Dorsolateral prefrontal cortex (tissue), 122 donors: ENCODE measurements at places on chromosomes 13 and 19.

GRCh38 chr13:62357887-62358645 lies 942.4 kb upstream of the PCDH20 start:
- no peak for DNase-seq

DNA sequence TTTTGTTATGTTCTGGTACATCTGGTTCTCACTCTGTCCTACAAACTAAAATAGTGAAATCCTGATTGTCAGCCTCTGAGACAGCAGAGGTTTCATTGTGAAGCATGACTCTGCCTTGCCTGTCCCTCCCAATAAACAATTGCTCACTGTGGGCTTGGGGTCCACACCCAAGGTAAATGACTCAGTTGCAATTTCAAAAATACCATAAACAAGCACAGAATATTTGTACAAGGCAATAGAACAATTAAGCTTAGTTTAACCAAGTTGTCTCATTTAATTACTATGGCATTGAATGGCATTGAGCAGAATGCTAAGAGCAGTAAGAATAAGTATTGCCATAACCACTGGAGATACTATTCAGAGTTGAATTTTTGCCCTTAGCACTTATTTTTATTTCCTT lies 353.6 kb downstream of the SPRY2 start:
- no peak for DNase-seq

DNA sequence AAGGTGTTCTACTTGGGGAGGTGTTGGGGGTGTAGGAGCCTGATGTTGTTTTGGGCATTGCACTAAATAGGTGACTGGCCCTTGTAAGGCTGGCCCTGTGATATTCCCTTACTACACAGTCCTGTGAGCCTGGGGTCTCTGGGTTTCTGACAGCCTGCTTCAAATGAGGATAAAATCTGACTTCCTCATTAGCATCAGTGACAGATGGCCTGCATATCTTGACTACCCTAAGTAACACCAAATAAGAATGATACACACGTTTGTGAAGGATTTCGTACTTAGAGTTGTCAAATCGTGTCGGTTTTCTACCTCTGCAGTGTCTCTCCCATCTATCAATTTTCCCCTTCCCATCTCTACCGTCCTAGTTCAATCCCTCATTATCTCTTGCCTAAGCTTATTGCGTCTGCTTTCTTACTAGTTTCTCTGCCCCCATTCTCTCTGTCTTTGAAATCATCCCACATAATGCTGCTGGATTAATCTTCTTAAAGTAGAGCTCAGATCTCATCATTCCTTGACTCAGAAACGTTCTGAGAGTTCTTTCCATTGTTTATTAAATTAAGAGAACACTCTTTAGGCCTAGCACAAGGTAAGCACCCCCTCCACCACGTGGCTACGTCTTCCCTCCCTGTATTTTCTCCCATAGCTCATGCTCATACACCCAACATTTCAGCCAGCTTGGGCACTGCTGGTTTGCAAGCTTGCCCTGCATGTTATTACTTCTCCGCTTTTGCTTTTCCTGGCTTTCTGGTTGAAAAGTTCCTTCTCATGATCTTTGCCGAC lies 26.2 kb upstream of the CNMD start:
- DNase-seq, result no peak

DNA sequence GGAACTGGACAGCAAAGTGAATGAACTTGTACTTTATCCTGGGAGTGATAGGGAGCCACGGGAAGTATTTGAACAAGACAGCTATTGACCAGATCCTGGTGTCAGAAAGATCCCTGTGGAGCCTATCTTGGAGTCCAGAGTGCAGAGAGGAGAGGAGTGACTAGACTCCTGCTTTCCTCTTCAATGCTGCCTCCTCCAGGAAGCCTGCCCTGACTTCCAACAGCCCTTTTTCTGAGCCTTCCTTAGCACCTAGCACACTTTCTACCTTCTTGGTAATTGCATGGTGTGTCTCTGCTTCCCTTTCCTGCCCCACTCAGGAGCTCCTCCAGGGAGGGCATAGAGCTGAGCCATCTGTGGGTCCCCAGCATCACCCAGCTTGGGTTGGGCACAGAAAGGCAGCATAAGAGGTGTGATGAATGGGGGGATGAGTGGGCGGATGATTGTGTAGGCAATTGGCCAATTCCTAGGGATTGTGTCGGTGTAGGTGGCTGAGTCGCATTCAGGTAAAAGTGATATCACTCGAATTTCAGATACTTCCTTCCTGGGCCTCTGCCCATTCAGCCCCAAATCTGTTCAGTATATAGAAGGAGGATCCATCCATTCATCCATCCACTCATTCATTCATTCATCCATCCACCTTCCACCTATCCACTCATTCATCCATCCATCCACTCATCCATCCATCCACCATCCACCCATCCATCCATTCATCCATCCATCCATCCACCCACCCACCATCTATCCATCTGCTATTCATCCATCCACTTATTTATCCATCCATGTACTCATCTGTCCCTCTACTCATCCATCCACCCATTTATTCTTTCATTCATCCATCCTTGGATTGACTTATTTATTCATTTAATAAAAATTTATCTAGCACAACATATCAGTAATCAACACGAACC lies 26.9 kb downstream of the CYP4F22 start:
- DNase-seq, result no peak

DNA sequence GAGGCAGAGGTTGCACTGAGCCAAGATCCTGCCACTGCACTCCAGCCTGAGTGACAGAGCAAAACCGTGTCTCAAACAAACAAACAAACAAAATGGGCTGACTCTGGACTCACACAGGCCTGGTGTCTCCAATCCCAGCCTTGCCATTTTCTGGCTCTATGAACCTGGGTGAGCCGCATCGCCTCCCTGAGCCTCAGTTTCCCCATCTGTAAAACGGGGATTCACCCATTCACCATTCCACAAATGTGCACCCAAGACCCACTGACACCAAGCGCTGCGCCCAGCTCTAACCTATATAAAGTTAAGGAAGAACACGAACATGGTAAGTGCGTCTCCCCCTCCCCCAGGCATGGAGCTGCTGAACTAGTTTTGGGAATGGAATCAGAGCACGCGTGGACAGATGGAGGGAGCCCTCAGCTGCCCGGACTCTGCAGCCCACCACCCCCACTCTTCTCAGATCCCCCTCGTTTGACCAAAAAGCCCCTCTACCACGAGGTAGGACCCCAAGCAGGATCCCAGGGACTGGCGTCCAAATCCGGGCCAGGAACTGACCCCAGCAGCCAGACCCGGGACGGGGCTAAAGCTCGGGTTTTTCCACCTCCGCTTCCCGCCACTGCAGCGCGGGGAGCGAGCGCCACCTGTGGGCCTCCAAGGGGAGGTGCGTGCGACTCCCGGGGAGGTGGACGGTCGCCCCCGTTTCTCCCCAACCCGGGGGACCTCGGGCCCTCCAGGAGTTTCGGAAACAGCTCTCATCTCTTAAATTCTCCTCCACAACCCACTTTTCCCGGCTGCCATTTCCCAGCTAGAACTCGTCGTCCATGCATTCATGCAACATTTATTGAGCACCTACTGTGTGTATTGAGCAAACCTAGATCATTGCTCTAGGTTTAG lies 33.0 kb upstream of the ADGRE5 start:
- peak; percentile 63 for DNase-seq

DNA sequence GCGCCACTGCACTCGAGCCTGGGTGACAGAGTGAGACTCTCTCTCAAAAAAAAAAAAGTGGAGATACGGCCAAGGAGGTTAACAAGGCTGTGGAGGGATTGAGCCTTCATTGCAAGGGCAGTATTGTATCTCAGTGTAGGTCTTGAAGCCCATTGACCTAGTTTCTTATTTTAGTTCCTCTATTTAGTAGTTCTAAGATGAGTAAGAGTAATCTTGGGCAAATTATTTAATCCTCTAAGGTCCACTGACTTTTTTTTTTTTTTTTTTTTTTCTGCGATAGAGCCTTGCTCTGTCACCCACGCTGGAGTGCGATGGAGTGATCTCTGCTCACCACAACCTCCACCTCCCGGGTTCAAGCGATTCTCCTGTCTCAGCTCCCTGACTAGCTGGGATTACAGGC lies 14.3 kb upstream of the ILF3 start:
- no peak for DNase-seq

DNA sequence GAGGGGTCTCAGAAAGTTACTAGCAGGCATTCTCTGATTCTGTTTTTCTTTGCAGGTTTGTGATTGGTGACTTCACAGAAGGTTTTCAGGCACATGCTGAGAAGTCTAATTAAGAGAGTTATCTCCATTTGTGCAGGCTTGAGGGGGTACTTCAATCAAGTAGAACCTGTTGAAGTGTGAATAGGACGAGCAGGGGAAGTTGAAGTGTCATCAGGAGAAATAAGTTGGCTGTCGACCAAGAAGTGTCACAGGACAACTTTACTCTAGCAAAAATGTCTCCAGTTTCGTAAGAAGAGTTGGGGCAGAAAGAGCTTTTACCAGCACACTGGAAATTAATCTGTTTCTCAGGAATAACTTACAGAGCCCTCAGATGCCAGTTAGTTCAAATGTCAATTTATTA lies 576.5 kb upstream of the SLITRK5 start:
- DNase-seq, result no peak

DNA sequence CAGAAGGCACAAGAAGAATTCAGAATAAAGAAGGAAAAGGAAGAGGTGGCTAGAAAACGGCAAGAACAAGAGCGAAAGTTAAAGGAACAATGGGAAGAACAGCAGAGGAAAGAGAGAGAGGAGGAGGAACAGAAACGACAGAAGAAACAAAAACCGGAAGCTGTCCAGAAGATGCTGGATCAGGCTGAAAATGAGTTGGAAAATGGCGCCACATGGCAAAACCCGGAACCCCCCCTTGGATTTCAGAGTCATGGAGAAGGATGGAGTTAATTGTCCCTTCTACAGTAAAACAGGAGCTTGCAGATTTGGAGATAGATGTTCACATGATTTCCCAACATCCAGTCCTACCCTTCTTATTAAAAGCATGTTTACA lies 6.7 kb downstream of the CD209 start:
- DNase-seq, result no peak
